Endodermal cell (in vitro differentiated cells): ENCODE measurements at places on chromosomes 7 and 10.

DNA sequence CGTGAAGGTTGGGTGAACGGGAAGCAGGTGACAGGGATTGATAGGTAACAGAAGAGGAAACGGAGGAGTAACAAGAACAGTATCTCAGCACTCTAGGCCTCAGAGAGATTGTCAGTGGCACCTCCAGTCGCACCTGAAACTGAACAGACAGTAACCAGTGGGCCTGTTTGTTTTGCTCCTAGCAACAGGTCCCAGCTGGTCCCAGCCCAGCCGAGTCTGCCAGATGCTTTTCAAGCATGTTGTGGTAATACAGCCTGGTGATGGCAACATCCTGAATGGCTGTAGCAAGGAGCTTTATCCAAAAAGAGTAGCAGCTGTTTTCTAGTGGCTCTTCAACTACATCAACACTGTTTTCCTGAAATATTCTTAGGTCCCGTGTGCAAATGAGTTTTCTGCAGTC, 4.7 kb downstream of the CACNB2 start:
- H3K36me3 ChIP-seq = no peaks in the 10 kb centered on the region
- H3K27ac ChIP-seq = no peak overlapping the region
- peaks cover 20% of the 10 kb centered on the region for H3K27me3 ChIP-seq
- H3K4me1 ChIP-seq = peaks cover 5% of the 10 kb centered on the region

GRCh38 chr7:2151801-2152612, 80.7 kb downstream of the MAD1L1 start:
- H3K4me3 ChIP-seq = no peak overlapping the region
- no peaks in the 10 kb centered on the region for H3K4me1 ChIP-seq
- peaks cover 10% of the 10 kb centered on the region for H3K36me3 ChIP-seq
- DNase-seq = no peak
- peak overlapping the region; percentile 29 for H3K27ac ChIP-seq

GRCh38 chr7:16989811-16990413, 108.1 kb upstream of the AGR3 start:
- H3K27me3 ChIP-seq = peaks cover 40% of the 10 kb centered on the region
- no peaks in the 10 kb centered on the region for H3K36me3 ChIP-seq
- DNase-seq = no peak
- no peak overlapping the region for H3K4me3 ChIP-seq
- no peak overlapping the region for H3K27ac ChIP-seq

- no peak overlapping the region for H3K4me3 ChIP-seq
- no peaks in the 10 kb centered on the region for H3K36me3 ChIP-seq
- no peaks in the 10 kb centered on the region for H3K27me3 ChIP-seq
- no peak overlapping the region for H3K27ac ChIP-seq
- DNase-seq = no peak
Observed at GRCh38 chr7:29076631-29077030, 69.7 kb downstream of the CPVL start.

GRCh38 chr10:71419002-71419540, 22.4 kb downstream of the CDH23 start:
- no peaks in the 10 kb centered on the region for H3K4me1 ChIP-seq
- no peak overlapping the region for H3K27ac ChIP-seq
- peak; percentile 38 for DNase-seq
- H3K27me3 ChIP-seq = no peaks in the 10 kb centered on the region
- H3K4me3 ChIP-seq = no peak overlapping the region

DNA sequence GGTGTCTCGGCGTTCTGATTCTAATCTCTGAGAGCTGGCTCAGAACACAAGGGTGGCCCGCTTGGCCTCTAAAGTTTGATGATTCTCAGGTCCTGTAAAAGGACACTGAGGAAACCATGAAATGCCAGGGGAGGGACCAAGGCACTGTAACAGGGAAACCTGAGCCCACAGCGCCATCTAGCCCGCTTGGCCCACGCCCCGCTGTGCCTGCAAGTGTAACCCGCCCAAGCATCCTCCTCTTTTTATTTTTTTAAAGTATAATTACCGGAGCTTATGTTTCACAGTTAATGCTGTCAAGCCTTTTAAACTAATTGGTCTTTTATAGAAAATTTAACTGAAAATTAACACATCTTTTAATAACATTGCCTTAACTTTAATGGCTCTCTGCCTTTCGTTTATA, 734.7 kb downstream of the KCNMA1 start:
- no peak overlapping the region for H3K27ac ChIP-seq
- H3K4me1 ChIP-seq = no peaks in the 10 kb centered on the region
- peak; percentile 92 for DNase-seq
- no peaks in the 10 kb centered on the region for H3K36me3 ChIP-seq
- H3K27me3 ChIP-seq = no peaks in the 10 kb centered on the region
- H3K4me3 ChIP-seq = no peak overlapping the region

GRCh38 chr10:48253970-48254657, 20.4 kb downstream of the FRMPD2 start:
- H3K4me3 ChIP-seq = no peak overlapping the region
- H3K4me1 ChIP-seq = peaks cover 12% of the 10 kb centered on the region
- no peaks in the 10 kb centered on the region for H3K36me3 ChIP-seq
- H3K27me3 ChIP-seq = no peaks in the 10 kb centered on the region
- no peak overlapping the region for H3K27ac ChIP-seq

DNA sequence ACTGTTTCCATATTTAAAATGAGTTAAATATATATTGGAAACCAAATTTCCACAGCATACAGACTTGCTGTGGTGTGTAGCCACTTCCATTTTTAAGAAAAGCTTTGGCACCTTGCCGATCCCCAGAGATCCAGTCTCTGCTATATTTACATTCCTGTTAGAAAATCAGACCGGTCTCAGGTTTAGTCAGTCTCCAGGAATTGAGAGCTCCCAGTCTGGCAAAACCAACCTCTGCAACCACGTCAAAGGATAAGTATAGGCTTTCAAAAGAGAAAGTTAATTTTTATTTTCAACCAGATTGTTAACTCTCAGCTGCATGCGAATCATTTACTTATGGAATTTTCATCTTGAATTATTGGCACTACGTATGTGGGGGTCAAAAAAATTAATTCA, 28.2 kb downstream of the PUS7 start:
- H3K4me3 ChIP-seq = no peak overlapping the region
- no peak overlapping the region for H3K27ac ChIP-seq
- H3K36me3 ChIP-seq = peaks cover 20% of the 10 kb centered on the region
- DNase-seq = no peak

DNA sequence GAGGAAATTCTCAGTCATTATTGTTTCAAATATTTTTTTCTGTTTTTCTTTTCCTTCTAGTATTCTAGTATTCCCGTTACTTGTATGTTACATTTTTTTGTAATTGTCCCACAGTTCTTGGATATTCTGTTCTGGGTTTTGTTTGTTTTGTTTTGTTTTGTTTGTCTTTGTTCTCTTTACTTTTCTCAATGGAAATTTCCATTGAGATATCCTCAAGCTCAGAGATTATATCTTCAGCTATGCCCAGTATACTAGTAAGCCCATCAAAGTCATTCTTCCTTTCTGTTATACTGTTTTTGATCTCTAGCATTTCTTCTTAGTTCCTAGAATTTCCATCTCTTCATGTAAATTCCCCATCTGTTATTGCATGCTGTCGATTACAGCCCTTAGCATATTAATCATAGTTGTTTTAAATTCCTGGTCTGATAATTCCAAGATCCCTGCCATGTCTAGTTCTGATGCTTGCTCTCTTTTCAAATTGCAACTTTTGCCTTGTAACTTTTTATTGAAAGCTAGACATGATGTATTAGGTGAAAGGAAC, 27.8 kb downstream of the GPR37 start:
- H3K4me1 ChIP-seq = peaks cover 4% of the 10 kb centered on the region
- H3K36me3 ChIP-seq = peaks cover 4% of the 10 kb centered on the region

- DNase-seq = no peak
- H3K4me1 ChIP-seq = no peaks in the 10 kb centered on the region
- H3K27me3 ChIP-seq = no peaks in the 10 kb centered on the region
- no peak overlapping the region for H3K27ac ChIP-seq
Observed at GRCh38 chr7:43249823-43250145, 137.3 kb downstream of the HECW1 start.

DNA sequence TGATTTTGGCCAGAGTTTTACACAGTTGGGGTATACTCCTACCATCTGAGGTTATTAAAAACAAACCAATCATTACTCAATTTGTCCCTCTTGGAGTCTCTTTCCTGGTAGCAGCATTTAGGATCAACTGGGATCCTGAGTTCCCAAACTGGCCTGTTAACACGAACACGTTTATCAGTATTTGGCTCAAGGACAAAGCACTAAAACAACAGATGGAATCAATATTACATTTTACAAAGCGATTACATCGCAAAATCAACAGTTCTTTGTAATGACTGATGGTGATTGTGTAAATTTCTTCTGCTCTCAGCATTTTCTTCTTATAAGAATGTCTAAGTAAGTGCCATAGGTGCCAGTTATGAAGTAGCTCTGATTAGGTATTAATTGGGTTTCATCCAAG, 582.9 kb upstream of the ANKRD30A start:
- H3K4me3 ChIP-seq = no peak overlapping the region
- no peak for DNase-seq
- H3K4me1 ChIP-seq = no peaks in the 10 kb centered on the region
- no peaks in the 10 kb centered on the region for H3K27me3 ChIP-seq
- no peaks in the 10 kb centered on the region for H3K36me3 ChIP-seq
